A549 (cell line): ENCODE measurements at places on chromosomes 2 and 18.

DNA sequence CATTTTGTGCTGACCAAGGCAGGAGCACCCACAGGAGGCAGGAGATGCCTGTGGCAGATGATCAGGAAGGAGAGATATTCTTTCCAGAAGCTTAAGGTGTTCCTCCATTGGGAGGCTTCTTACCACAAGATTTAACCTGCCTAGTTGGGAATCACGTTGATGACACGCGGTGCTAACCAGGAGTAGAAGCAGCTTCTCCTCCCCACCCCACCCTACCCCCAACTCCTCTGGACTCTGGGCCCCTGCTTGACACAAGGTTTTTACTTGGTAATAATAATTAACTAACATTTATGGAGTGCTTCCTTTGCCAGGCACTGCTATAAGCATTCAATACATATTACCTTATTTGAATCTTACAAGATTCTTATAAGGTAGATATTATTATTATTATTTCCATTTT, 62.5 kb upstream of the PAPOLG start:
- no peak for DNase-seq

DNA sequence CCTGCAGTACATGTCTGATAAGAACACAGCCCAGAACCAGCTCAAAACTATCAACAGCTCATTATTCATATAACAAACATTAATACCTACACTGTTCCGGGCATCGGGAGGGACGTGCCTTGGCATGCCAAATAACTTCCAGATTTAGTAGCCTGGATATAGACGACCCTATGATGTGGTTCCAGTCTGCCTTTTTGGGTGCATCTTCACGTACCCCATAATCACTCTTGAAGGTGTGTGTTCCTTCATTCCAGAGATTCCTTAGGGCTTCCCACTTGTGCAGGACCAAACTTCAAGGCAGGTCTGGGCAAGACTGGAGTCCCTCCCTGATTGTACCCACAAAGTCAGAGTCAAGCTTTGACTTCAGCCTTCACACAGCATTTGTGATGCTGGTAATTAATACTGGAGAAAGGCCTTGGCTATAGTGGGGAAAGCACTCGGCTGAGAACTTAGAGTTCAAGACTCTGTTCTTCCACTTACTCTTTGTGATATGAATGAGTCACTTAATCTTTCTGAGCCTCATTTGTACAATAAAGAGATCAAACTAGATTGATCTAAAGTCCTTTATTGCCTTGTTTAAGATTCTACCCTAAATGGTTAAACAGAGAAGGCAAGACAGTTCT, 27.7 kb upstream of the SPATS2L start:
- no peak for DNase-seq

DNA sequence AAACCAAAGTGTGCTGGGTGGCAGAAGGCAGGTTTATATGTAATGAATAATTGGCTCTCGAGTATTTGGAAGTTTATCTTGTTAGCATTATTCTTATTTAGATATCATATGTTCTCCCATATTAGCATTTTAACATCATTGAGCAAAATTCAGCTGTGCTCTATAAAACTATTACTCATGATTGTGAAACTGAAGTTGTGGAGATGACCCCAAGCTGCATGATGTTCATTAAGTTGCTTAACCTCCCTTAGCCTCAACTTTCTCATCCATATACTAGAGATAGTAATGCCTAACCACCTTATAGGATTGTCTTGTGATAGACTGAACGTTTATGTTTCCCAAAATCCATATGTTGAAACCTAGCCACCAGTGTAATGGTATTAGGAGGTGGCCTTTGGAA, 346.3 kb downstream of the SATB2 start:
- no peak for DNase-seq

DNA sequence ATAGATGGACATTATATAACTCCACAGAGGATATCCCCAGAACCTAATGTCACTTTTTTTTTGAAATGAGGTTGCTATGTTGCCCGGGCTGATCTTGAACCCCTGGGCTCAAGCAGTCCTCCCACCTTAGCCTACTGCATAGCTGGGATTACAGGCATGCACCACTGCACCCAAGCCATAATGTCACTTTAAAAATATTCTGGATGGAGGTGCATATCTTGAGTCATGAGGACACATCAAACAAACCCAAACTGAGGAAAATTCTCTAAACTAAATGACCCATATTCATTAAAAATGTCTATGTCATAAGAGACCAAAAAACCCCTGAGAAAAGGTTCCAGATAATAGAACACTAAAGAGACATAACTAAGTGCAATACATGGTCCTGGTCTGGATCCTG, 36.3 kb downstream of the OSGEPL1 start:
- no peak for DNase-seq

- no peak for DNase-seq
These were observed 4.0 kb upstream of the COL3A1 start for GRCh38 chr2:188970211-188970610.

DNA sequence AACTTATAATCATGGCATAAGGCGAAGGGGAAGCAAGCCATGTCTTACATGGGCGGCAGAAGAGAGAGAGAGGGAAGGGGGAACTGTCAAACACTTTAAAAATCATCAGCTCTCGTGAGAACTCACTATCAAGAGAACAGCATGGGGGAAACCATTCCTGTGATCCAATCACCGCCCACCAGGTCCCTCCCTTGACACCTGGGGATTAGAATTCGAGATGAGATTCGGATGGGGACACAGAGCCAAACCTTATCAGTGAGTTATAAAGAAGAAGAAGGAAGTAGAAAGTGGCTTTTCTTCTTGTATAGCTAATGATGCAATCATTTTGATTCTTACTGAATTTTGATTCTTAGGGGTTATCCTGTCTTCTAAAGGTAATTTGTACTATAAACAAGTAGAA, 51.4 kb downstream of the SMCHD1 start:
- DNase-seq, result no peak

GRCh38 chr2:172928756-172929155, 146.9 kb upstream of the MAP3K20 start:
- DNase-seq, result no peak

DNA sequence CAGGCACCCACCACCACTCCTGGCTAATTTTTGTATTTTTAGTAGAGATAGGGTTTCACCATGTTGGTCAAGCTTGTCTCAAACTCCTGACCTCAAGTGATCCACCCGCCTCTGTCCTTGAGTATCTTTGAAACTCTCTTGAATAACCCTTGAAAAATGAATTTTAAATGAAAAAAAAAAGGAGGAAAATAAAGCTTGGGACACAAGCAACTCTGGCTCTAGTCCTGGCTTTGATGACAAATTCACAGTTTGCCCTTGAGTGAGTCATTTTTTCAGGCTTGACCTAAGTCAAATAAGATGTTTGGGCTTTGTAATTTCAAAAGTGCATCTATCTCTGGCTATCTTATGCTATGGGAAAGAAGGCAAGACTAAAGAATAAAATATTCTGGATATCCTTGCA, 79.0 kb upstream of the TRIB2 start:
- DNase-seq, result no peak

DNA sequence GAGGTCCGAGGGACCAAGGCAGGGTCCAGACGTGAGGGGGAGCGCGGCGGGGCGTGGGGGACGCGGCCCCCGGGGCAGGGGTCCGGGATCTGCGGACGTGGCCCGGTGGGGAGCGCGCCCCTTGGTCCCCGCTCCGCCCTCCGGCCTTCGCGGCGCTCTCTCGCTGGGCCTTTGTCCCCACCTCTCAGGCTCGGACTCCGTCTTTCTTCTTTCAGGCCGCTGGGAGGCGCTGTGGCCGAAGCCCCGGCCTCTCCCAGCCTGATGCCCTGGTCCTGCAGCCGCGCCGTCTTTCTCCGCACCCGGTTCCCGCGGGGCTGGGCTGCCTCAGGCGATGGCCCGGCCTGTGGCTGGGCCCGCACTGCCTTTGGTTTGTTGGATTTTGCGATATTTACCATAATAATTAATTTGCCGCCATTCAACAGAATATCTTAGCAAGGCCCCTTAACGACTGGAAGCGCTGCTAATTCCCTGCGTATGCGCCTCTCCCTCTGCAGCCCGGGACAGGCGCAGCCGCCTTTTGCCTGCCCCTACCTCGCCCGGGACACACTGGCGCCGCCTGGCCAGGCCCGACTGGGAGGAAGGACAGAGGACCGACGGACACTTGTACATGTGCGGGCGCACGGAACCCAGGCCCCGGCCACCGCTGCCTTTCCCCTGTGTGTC, 10.8 kb downstream of the SIX3 start:
- DNase-seq, result peak; percentile 81

- DNase-seq, result no peak
These were observed 183.4 kb upstream of the FOSL2 start for GRCh38 chr2:28209261-28209691.

DNA sequence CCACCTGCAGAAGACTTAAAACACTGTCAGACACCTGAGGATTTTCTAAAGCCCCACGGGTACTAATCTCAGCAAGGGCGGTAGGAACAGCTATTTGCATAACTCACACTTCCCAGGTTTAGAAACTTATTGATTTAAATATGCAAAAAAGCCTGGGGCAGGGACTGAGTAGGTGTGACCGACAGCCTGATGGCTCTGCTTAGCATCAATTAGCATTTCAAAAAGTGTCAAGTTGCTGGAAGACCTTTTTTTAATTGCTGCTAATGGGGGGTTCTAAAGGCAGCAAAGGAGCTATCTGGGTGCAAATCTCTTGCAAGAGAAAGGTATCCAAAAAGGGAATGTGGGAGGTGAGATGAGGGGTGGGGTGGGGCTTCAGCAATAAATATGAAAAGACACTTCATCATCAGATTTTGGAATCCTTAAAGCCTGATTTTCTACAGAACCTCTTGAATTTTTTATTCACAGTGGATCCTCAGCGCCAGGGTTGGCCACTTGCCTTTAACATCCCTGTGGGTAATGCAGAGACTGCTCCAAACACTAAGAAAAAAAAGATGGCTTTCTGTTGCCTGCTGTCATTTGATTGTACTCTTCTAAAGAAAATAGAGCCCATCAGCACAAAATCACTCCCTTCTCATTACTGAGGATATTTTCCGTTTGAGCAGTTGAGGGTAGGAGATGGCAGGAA, 121.1 kb upstream of the RMP24 start:
- no peak for DNase-seq

GRCh38 chr18:77055429-77056300, 76.9 kb downstream of the MBP start:
- DNase-seq, result no peak

GRCh38 chr18:60064271-60064670, 164.5 kb downstream of the PMAIP1 start:
- no peak for DNase-seq

DNA sequence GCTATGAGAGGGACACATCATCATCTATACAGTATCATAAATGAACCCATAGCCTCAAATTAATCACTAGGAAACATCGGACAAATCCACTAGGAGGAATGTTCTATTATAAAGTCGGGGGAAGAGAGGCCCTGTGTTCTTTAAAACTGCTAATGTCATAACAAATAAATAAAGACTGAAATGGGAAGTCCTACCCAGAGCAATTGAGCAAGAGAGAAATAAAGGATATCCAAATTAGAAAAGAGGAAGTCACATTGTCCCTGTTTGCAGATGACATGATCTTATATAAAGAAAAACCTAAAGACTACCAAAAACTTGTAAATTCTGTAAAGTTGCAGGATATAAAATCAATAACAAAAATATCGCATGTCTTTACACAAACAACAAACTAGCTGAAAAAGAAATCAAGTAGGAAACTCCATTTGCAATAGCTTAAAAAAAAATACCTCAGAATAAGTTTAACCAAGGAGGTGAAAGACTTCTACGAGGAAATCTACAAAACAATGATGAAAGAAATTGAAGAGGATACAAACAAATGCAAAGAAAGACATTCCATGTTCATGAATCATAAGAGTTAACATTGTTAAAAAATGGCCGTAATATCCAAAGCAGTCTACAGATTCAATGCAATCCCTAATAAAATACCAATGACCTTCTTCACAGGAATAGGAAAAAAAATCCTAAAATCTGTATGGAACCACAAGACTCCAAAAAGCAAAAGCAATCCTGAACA, 30.6 kb downstream of the RTN4 start:
- no peak for DNase-seq

DNA sequence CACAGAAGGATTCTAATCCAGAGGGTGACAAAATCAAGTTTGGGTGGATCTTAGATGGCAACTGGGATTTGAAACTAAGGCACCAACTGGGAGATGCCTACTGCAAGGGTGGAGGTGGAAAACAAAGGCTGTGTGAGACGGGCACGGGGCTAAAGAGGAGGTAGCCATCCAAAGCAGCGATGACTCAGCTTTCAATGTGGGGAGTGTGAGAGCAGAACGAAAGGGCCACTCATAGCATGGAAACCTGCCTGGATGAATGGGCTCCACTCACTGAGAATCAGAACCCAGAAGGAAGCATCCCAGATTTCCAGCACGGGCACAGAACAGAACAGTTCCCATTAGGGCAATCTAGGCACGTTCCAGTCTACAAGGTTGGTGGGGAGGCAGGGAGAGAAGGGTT, 159.5 kb downstream of the COL4A4 start:
- DNase-seq, result no peak

- DNase-seq, result no peak
These were observed 24.0 kb upstream of the MARCO start for GRCh38 chr2:118918017-118918416.

- no peak for DNase-seq
These were observed 65.9 kb upstream of the ZFP36L2 start for GRCh38 chr2:43292297-43292696.

- DNase-seq, result no peak
These were observed 23.0 kb downstream of the RTP5 start for GRCh38 chr2:241892299-241893137.

- DNase-seq, result no peak
These were observed 52.6 kb upstream of the KIDINS220 start for GRCh38 chr2:8889978-8890377.

DNA sequence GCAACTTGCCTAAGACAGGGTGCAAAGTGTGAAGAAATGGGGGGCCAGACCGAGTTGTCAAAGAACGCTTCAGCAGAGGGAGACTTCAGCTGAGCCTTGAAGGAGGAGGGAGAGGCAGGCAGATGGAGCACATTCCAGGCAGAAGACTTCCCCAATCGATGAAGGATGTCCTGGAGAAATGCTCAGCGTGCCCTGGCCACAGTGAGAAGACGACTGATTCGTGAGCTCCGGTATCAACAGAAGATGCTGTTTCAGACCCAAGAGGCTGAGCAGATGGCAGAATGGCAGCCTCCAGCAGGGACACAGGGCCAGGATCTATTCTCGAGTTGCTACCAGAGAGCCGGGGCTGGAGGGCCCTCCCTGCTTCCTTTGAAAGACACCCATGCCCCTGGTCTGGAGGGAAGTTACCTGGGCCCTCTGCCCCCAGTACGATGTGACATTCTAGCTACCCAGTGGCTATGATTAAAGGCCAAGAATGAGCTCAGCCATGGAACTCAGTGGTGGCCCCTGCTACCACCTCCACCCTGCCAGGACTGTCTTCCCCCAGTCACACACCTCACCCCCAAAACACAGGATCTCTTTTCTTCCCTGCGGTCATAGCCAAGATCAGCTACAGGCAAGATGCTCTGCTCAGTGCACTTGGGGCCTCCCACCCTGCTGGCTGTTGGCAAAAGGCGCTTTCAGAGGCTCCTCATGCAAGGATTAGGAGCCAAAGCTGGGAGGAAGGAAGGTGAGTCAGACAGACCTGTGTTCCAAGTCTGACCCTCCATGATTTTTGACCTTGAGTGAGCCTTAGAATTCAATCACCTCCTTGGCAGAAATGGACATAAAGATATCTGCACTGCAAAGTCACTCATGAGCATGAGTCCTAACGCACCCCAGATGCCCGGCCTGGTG, 84.3 kb downstream of the TFCP2L1 start:
- DNase-seq, result no peak
